ENCODE measurements at places on chromosomes 2 and 18.

DNA sequence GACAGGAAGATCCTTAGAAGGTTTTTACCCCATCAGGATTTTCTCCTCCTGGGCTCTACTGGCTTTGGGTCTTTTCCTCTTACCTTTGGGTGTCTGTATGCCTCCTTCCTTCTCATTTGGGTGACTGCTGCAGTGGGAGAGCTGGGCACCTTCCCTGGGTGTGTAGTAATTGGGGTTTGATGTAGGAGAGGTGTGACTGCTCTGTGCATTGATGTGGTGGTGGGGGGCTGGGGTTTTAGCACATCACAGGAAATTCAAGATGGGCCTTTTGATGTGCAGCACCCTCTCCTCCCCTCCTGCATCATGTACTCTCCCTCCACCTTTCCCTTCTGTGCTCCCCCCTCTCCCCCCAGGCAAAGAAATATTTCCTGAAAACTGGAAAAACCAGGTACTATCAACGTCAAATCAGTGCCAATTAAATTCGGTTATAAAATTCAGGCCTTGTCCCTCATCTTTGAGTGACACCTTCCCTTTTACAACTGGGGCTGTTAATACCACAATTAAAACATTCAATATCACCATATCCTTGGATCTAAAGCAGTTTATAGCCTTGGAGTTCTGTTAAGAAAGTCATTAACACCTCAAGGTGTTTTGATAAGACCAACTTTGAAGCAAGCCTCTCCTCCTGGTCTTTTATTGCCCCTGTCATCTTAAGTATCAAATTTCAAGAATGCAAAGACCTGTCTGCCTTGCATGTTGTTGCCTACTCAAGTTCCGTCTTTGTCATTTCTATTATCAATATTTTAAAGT, 23.3 kb downstream of the EDAR start:
- no peak for DNase-seq

- DNase-seq, result no peak
Measured at GRCh38 chr2:75047189-75047991, 88.9 kb downstream of the POLE4 start.

DNA sequence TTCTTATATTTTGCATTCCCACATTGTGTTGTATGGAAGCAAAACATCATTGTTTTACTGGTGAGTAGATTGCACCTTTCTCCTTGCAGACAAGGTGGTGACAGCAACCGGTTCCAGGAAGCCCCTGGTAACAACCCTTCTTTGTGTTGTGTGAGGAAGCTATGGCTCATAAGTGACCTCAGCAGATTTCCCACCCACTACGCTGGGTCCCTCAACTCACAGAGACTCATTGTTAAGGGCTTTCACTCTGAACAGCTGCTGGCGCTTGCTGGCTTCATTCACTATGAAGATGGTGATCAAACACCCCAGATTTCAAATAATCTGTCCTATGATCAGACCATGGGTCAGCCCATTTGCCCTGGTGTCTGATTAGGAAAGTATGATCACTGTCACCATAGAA, 53.4 kb downstream of the WIPF1 start:
- DNase-seq, result no peak

- DNase-seq, result no peak
Measured at GRCh38 chr2:226658555-226658954, 141.1 kb downstream of the IRS1 start.

- no peak for DNase-seq
Measured at GRCh38 chr2:207037896-207038295, 98.6 kb downstream of the CPO start.

DNA sequence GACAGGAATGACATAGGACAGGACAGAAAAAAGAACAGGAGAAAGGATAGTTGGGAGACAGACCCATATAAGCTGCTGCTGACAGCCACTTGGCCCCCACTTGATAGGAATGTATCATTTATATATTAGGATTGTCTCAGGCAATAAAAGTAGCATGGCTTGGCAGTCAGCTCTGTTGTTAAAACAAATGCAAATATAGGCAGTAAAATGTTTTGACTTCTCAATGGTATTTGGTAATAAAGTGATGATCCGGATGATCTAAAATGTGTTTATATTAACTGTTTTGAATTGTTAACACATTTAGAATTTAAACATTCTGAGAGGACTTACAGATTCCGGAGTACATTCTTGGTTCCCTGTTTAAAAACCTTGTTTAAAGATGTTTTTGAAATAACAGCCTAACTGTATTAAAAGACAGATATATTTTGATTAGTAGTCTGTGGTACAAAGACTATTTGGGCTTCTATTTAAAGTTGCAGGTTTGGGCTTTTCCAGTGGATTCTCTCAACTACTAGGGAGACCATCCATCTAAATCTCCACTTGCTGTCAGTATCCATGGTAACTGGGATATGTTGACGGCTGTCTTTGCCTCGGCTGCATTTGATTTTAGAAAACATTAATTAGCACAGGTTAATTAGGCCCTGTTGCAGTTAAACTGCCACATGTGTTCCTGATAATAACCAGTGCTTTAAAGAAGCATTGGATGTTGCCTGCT, 147.6 kb downstream of the ESCO1 start:
- no peak for DNase-seq

GRCh38 chr18:35397976-35398375, 20.8 kb upstream of the ZNF396 start:
- no peak for DNase-seq

DNA sequence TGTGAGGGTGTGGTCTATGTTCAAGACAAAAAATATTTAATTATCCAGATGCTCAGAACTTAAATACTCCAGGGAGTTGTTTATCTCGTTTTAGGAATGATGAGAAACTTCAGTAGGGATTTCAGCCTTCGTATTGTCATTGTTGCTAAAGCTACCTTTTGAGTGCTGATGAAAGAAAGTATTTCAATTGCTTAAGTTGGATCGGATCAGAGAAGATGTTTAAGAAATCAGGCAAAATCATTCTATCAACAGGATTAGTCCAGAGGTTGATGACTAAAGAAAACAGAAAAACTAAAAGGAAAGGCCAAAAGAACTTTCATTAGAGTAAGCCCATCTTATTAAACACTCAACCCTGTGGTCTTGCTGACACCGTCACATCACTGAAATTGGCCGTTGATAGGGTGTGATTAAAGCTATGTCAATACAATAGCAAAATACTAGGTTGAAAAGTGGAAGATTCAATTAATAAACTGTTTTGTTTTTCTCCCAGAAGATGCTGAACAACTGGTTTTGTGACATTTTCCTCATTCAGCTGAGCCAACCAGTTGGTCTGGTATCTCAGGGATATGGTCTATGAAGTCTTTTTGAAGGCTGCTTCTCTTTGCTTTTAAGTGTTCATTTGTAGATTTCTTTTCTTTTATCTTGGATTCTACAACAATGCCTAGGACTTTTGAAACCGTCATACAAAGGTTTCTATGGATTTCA, 551.7 kb downstream of the SLC4A3 start:
- no peak for DNase-seq

All from SHP77 (cell line).